Activated CD4-positive, alpha-beta memory T cell treated with anti-CD3 and anti-CD28 coated beads, Interleukin-2, amount 10 ng/mL, durations not matched to agents 7 days and 5 days (primary cell): ENCODE measurements at places on chromosomes 16 and 17.

DNA sequence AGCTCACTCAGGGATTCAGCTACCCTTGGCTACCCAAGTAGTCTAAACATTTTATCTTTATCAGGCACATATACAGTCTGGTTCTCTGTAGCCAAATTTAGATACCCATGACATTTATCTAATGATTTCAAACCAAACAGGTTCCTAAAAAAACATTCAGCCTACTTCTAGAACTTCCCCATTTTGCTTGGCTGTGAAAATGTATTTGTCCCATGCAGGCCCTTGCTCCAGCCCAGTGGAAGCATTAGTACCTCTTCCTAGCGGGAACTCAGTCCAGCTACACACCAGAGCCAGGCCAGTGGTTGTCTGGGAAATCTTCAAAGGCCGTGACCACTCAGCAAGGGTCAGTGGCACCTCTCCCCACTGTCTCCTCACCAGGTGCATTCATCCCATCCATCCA is 26.2 kb upstream of the NAGLU start:
- DNase-seq = no peak

- DNase-seq = peak; percentile 91
Observed at GRCh38 chr17:39402244-39402889, 941 bp upstream of the FBXL20 start.

DNA sequence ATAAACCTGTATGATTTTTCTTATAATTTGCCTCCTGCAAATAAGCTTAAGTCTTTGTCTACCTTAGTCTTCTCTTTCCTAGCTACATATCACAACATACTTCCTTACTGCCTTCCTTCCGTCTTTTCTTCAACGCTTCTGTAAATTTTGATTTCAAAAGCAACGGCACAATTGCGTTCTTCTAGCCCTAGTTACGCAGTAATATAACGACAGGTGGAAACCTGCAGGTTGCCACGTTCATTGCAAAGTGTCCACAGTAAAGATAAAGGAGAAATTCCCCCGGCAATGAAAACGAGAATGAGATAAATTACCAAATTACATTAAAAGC is 546 bp upstream of the PSMD7 start:
- DNase-seq = no peak

- DNase-seq = no peak
Observed at GRCh38 chr16:88920618-88921590, 54.4 kb upstream of the PABPN1L start.
